ENCODE measurements at places on chromosomes 6 and 20. TPM values are rescaled to one million over a fixed set of nuclear protein-coding genes. Genes with fewer than 3 reads are reported as not detected.

- H3K27ac ChIP-seq = no peak overlapping the region
- H3K4me1 ChIP-seq = peaks cover 7% of the 10 kb centered on the region
- no peak overlapping the region for H3K4me3 ChIP-seq
- H3K36me3 ChIP-seq = peaks cover 26% of the 10 kb centered on the region
- DNase-seq = no peak
- H3K27me3 ChIP-seq = no peaks in the 10 kb centered on the region
Measured at GRCh38 chr6:56510984-56511531, 131.6 kb downstream of the DST start.

BTN1A1 gene
- total RNA-seq = 1.6 TPM

DNA sequence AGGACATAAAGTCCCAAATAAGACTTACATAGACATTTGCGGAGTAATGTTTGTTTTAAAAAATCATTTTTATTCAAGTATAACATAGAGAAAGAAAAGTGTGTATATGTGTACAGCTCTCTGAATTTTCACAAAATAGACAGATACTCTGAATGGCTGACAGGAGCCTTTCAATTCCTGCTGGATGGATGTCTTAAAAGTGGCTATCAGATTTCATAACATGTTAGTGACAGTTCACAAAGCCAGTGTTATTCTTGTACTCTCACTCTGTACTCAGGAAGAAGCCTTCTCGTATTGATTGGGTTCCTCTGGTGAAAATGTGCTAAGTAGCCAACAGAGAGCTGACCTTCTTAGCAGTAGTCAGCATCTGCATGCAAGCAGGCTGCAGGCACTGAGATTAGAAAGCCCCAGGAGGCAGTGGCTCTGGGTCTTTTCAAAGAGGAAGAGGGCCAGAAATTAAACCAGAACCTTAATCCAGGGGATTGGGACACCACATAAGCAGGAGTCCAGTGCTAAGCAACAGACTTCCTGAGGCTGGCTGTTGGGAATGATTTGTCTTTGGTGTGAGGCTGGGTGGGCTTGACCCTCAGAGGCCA, 19.7 kb downstream of the SLC17A4 start:
- DNase-seq = no peak
- no peak overlapping the region for H3K27ac ChIP-seq
- peaks cover 2% of the 10 kb centered on the region for H3K4me1 ChIP-seq
- H3K36me3 ChIP-seq = no peaks in the 10 kb centered on the region
- no peak overlapping the region for H3K4me3 ChIP-seq
- H3K27me3 ChIP-seq = peaks cover 4% of the 10 kb centered on the region

PTCHD4 gene
- 4.8 TPM for total RNA-seq

DNA sequence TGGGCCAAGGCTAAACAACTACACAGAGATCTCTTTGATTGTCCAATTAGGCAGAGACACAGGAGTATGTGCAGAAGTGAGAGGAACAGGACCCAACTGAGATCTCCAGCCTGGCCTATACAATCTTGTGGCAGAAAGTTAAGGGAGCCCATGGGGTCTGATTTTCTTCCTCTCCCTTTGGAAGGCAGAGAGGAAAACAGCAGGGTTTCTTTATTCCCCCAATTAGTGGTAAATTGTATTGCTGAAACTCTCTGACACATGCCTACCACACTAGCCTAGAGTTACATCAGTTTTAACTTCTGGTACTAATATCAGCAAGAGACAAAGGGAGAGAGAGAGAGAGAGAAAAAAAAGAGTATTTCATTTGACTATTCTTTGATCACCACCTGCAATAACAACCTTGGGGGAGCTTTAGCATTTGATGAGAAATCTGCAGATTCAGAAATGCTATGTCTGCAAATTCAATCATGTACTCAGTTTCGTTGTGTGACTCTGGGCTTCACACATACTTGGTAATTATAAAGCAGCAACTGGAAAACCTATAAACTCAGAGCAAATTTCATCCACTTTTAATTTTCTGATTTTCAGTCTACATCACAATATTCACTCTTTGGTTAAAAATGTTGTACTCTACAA, 260.3 kb upstream of the SPTLC3 start:
- H3K36me3 ChIP-seq = no peaks in the 10 kb centered on the region
- no peak for DNase-seq
- peaks cover 14% of the 10 kb centered on the region for H3K27me3 ChIP-seq
- H3K4me1 ChIP-seq = peaks cover 1% of the 10 kb centered on the region

DNA sequence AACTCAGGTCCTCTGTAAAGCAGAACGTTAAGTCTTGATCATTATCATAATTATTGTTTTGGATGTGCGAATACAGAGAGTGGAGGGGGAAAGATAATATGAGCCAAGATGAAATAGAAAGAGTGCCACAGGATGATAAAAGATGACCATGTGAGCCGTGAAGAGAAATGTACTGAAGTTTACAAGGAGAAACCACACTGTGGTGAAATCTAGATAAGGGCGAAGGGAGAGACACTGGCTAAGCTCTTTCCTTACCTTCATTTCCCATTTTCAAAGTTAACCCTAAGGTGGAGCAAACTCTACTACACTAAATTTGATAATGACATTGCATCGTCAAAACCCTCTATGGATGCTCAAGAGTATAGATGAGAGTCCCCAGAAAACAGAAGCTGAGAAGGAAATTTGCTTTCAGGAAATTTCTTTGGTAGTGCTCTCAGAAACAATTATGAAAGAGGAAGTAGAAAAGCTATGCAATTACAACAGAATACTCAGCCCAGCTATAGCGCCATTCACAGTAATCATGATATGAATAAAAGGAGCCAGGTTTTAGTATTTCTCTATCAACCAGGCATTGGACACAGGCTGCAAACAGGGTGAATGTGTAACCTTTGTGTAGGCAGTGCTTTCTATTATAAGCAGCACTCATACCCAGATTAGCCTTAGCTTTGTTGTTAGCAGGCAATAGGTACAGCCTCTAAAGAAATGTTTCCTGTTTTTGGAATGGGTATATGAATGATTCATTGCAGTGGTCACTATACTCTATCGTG, 1080.7 kb downstream of the GRIK2 start:
- H3K27ac ChIP-seq = no peak overlapping the region
- H3K4me1 ChIP-seq = no peaks in the 10 kb centered on the region
- no peaks in the 10 kb centered on the region for H3K36me3 ChIP-seq
- H3K27me3 ChIP-seq = no peaks in the 10 kb centered on the region
- H3K4me3 ChIP-seq = no peak overlapping the region

C6orf52 gene
- total RNA-seq = 4.8 TPM

GRCh38 chr6:78551361-78551760, 316.0 kb upstream of the IRAK1BP1 start:
- H3K4me1 ChIP-seq = no peaks in the 10 kb centered on the region
- no peaks in the 10 kb centered on the region for H3K27me3 ChIP-seq
- no peak overlapping the region for H3K4me3 ChIP-seq
- no peaks in the 10 kb centered on the region for H3K36me3 ChIP-seq
- H3K27ac ChIP-seq = no peak overlapping the region

C6orf58 gene
- not detected for total RNA-seq

GRCh38 chr6:10582774-10583508, 61.8 kb downstream of the GCNT2 start:
- peaks cover 5% of the 10 kb centered on the region for H3K27me3 ChIP-seq
- peaks cover 53% of the 10 kb centered on the region for H3K4me1 ChIP-seq
- no peak for DNase-seq
- no peaks in the 10 kb centered on the region for H3K36me3 ChIP-seq

DNA sequence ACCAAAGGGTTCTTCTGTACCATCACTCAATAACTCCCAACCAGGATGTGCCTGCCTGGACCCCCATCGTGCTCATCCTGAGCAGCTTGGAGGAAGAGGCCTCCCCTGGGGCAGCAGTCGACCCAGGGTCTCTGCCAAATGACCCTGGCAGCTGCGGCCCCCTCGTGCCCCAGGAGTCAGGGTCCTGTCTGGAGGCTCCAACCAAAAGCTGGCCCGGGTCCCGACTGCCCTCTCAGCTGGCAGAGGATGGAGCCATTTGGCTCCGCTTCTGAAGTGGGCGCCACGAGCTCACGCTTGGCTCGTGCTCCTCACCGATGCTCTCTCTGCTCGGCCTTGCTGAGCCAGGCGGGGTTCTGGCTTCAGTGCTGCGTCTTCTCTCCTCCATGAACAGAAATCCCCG, 56.8 kb downstream of the TFAP2C start:
- DNase-seq = no peak

GRCh38 chr6:157143171-157143889, 180.0 kb downstream of the TMEM242 start:
- peaks cover 13% of the 10 kb centered on the region for H3K36me3 ChIP-seq
- no peak overlapping the region for H3K27ac ChIP-seq
- no peak for DNase-seq
- no peaks in the 10 kb centered on the region for H3K4me1 ChIP-seq

NKAIN4 gene
- 0.60 TPM for total RNA-seq

DNA sequence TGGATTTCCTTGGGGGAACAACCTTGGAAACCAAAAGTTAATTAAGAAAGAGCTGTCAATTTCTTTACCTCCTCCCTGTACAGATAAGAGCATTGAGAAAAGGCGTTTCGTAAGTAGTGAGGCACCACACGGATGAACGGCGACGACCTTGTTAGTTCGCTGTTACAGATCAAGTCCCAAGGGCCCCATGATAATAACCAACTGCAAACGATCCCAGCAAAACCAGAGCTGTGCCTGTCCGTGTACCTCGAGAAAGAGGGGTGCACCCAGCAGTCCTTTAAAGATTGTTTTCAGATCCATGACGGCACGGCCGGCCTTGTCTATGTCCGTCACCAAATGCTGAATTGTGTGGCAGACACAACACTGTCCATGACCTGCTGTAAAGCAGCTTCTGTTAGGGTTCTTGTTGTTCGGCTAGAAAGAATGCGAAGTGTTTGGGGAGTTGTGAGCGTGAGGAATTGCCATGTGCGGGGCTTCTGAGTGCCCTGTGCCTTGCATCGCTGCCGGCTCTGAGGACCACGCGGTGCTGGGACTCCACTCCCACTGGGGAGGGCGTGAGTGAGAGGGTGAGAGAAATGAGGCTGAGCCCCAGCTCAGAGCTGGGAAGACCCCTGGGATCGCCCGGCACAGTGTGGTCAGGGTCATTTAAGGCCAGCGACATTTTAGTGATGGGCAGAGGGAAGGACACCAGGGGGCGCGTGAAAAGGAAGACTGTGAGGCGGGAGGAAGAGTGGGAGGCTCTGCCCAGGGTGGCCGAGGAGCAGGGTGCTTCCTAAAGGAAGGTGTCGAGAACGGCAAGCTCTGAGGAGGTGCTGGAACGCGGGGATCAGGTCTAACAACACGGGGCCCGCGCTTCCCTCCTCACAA, 136.8 kb upstream of the RPS6KA2 start:
- no peaks in the 10 kb centered on the region for H3K36me3 ChIP-seq
- H3K27ac ChIP-seq = no peak overlapping the region
- no peak for DNase-seq
- H3K4me3 ChIP-seq = no peak overlapping the region
- H3K4me1 ChIP-seq = peaks cover 23% of the 10 kb centered on the region
- H3K27me3 ChIP-seq = peaks cover 26% of the 10 kb centered on the region

REV3L gene
- total RNA-seq = 40.0 TPM

- H3K36me3 ChIP-seq = peaks cover 3% of the 10 kb centered on the region
- H3K4me1 ChIP-seq = no peaks in the 10 kb centered on the region
- no peaks in the 10 kb centered on the region for H3K27me3 ChIP-seq
- no peak for DNase-seq
- no peak overlapping the region for H3K27ac ChIP-seq
- H3K4me3 ChIP-seq = no peak overlapping the region
Measured at GRCh38 chr6:107563694-107564588, 74.0 kb downstream of the SOBP start.

ATRN gene
- 54.5 TPM for total RNA-seq

NHLRC1 gene
- 0.60 TPM for total RNA-seq

- no peak overlapping the region for H3K4me3 ChIP-seq
- H3K27ac ChIP-seq = no peak overlapping the region
- DNase-seq = no peak
- peaks cover 7% of the 10 kb centered on the region for H3K36me3 ChIP-seq
- H3K4me1 ChIP-seq = peaks cover 7% of the 10 kb centered on the region
- no peaks in the 10 kb centered on the region for H3K27me3 ChIP-seq
Measured at GRCh38 chr6:71388068-71388744, 99.6 kb downstream of the OGFRL1 start.

GRCh38 chr6:131372535-131372934, 200.5 kb upstream of the ARG1 start:
- H3K36me3 ChIP-seq = no peaks in the 10 kb centered on the region
- peaks cover 11% of the 10 kb centered on the region for H3K4me1 ChIP-seq
- H3K4me3 ChIP-seq = no peak overlapping the region
- H3K27me3 ChIP-seq = no peaks in the 10 kb centered on the region

DNA sequence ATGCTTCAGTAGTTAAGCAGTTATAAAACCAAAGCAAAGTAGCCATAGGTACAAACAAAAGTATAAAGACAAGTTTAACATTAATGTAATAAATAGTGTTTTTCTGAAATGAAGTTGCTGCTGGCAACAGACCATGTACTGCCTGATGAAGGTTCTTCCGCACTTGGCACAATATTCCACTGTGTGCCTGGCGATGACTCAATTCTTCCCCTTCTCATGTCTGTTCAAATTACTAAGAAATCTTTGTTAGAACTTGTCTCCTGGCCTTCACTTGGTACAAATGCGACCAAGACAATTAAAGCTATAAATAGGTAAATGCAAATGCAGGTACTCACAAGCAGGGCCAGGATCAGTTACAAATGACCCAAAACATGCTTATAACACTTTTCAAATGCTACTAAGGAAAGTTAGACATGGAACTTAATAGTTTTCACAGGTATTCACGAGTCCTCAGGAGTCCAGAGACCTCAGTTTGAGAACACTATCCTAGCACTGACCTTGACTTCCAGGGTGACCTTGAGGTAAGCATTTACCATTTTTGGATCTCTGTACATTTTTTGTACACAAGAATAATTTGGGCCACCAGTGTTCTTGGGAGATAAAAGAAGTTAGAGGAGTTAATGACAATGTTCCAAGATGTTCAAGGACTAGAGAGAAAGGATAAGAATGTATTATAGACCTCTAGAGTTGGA, 8.1 kb upstream of the DDR1 start:
- no peak overlapping the region for H3K27ac ChIP-seq
- DNase-seq = no peak
- peaks cover 4% of the 10 kb centered on the region for H3K36me3 ChIP-seq
- H3K27me3 ChIP-seq = peaks cover 5% of the 10 kb centered on the region
- peaks cover 12% of the 10 kb centered on the region for H3K4me1 ChIP-seq

DNA sequence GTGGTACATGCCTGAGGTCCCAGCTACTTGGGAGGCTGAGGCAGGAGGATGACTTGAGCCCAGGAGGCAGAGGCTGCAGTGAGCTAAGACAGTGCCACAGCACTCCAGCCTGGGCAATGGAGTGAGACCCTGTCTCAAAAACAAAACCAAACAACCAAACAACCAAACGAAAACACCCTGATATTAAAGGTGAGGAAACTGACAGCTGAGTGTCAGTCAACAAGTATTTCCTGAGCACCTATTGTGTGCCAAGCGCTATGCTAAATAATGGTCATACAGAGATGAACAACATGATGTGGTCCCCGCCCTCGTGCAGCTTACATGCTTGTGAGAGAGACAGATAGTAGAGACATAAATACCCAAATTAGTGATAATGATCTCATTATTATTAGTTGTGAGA, 1.9 kb upstream of the TULP1 start:
- no peak overlapping the region for H3K4me3 ChIP-seq
- H3K27me3 ChIP-seq = peaks cover 13% of the 10 kb centered on the region
- H3K36me3 ChIP-seq = no peaks in the 10 kb centered on the region
- no peak for DNase-seq
- H3K27ac ChIP-seq = no peak overlapping the region
- H3K4me1 ChIP-seq = no peaks in the 10 kb centered on the region

- peaks cover 7% of the 10 kb centered on the region for H3K27me3 ChIP-seq
- no peaks in the 10 kb centered on the region for H3K36me3 ChIP-seq
- no peak for DNase-seq
Measured at GRCh38 chr20:60300374-60300773, 342.2 kb downstream of the CDH26 start.

Data from progenitor cell of endocrine pancreas (in vitro differentiated cells).